H9 (cell line): ENCODE measurements at places on chromosomes 2 and 18.

- DNase-seq: peak; percentile 52
Observed at GRCh38 chr2:26655611-26656195, 14.5 kb upstream of the CIB4 start.

GRCh38 chr18:9323750-9324445, 10.7 kb upstream of the TWSG1 start:
- no peak for DNase-seq

- no peak for DNase-seq
Observed at GRCh38 chr18:66160007-66160406, 409.2 kb downstream of the CDH7 start.

DNA sequence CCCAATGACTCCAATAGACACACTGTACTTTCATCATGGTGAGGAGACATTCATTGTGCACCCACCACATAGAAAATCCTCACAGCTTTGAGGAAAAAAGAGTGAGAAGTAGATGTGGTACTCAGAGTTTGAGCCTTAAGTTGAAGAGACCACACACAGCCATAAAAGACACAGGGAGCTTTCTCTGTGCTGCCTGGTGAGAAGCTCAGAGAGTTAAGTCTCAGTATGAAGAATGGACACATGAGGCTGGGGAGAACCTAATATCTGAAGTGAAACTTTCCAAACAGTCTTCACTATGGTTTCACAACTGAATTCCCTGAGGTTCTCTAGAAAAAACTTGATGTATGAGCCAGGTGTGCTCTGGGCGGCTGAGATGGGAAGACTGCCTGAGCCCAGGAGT, 237.9 kb downstream of the NBAS start:
- no peak for DNase-seq

GRCh38 chr2:240948086-240948485, 42.0 kb downstream of the CROCC2 start:
- DNase-seq: peak; percentile 13

- no peak for DNase-seq
Observed at GRCh38 chr2:189836644-189837043, 52.4 kb downstream of the PMS1 start.

GRCh38 chr2:76247006-76247405, 536.3 kb upstream of the GCFC2 start:
- no peak for DNase-seq

DNA sequence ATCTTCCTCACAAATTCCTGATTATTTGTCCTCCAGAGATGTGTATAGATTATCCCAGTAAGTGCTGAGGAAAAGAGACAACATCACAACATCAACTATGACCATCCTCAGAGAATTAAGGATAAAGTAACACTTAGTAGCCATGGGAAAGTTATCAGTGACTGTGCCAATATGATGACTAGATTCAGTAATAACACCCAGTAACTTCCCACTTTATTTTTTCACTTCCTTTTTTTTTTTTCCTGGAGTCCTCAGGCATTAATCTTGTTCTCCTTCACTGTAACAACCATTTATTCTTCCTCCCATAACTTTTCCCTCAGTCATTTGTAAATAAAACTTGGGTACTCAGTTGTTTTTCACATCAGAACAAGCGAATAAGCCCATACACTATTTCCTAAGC, 16.7 kb upstream of the PID1 start:
- DNase-seq: no peak
